ENCODE measurements at places on chromosomes 7 and 10.
A peak's percentile ranks its signal among the peaks of the same experiment; 100 is the strongest.

DNA sequence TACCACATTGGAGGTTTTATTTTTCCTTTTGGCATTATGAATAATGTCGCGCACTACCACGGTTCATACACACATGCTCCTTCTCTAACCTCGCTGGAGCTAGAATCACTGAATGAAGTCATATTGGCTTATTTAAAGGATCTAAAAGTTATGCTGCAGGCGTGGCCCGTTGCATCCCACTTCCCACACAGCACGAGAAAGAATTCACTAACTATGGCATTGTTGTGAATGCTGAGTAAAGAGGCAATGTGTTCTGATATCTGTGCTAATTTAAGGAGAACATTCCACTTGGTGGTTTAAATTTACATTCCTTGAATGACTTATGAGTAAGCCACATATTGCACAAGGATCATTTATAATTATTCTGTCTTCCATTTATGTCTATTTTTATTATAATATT, 20.7 kb downstream of the TCERG1L start:
- DNase-seq: no peak

DNA sequence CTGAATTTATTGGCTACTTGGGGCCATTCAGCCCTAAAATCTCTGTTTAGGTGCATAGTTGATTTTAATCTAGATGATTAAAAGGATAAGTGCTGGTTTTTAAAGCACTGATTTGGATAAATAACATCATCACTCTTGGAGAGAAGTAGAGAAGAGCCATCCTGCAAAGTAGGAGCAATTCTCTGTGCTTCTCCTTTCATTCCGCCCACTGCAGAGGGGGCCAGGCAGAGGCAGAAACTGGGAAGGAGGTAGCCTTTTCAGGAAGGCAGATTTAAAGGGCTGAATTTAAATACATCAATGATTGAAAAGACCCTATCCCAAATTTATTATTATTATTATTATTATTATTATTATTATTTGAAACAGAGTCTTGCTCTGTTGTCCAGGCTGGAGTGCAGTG, 14.1 kb downstream of the MAP3K8 start:
- DNase-seq: no peak

- peak; percentile 18 for DNase-seq
Observed at GRCh38 chr7:13104128-13104527, 416.7 kb downstream of the ARL4A start.

DNA sequence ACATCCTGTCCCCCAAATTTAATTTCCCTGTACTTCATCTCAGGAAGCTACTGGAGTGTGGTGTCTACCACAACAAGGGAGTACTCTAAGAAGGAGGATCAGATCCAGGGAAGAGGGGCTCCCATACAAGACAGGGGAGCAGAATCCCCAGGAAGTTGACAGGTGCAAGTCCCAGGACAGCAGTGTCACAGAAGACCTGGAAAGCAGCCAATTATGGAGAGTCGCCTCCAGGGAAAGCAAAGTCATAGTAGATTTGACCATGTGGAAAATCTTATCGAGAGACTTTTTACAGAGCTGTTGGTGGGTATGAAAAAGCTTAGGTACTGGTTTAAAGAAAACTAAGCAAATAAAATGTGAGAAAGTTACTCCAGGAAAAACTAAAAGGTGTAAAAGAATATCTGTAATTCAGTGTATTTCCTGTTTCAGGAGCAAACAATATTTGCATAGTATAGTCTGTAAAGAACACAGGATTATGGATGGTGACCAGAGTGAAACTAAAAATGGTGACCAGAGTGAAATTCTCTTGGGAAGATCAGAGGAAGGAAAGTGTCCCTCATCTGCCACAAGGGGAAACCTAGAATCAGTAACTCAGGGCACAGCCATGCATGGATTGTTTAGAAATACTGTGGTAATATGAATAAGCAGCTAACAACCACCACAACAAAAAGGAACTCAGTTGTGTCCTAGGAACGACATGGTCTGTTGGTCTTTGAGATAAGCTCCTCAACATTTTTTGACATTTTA, 44.5 kb downstream of the LANCL2 start:
- DNase-seq: no peak

- no peak for DNase-seq
Observed at GRCh38 chr7:131835141-131835540, 278.7 kb upstream of the PODXL start.

DNA sequence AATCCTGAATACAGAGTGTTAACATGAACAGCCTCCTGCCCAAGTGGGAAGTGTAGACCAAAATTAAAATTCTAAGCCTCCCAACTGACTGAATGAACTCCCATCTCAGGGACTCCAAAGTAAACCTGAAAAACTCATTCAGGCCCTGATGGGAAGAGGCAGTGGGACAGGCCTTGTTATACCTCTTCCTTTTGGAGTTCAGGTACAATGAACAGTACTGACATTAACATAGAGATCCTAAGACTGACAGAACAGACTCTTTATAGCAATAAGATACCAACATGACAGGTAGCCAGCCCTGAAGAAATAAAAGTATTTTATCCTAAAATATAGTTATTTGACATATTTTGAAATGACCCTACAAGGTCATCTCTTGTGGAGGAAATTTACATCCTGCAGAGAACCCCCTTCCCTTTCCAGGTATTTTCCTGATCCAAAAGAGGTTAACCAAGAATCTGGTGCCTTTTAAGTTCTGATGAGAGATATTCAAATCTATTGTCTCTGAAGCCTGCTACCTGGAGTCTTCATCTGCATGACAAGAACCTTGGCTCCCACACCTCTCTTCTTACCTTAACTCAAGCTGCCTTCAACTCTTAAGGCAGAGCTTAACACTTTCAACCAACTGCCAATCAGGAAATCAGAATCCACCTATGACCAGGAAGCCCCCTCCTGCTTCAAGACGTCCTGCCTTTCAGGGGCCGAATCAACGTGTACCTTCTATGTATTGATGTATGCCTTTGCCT, 103.3 kb upstream of the PFKP start:
- DNase-seq: no peak

All from activated CD4-positive, alpha-beta T cell treated with anti-CD3 and anti-CD28 coated beads, Interleukin-2, amount 50 U/mL, for 16 hours (primary cell).